ENCODE measurements at places on chromosomes 1 and 21. TPM values are rescaled to one million over a fixed set of nuclear protein-coding genes. Genes with fewer than 3 reads are reported as not detected.

NUF2 gene
- 0.65 TPM for total RNA-seq

GRCh38 chr1:205782627-205783432 lies 7.5 kb upstream of the RAB29 start:
- no peak for DNase-seq
- no peaks in the 10 kb centered on the region for H3K36me3 ChIP-seq

SAMD11 gene
- total RNA-seq: 16.6 TPM

PPIE gene
- total RNA-seq: 42.6 TPM

- H3K27me3 ChIP-seq: no peaks in the 10 kb centered on the region
- no peak for DNase-seq
- no peaks in the 10 kb centered on the region for H3K36me3 ChIP-seq
- no peak overlapping the region for H3K27ac ChIP-seq
- no peaks in the 10 kb centered on the region for H3K4me1 ChIP-seq
- no peak overlapping the region for H3K4me3 ChIP-seq
Measured at GRCh38 chr1:78237364-78237916, 191.7 kb downstream of the GIPC2 start.

GRCh38 chr21:38680401-38680800 lies 125.3 kb upstream of the ETS2 start:
- no peaks in the 10 kb centered on the region for H3K36me3 ChIP-seq
- no peak overlapping the region for H3K4me3 ChIP-seq
- H3K27me3 ChIP-seq: peaks cover 25% of the 10 kb centered on the region
- H3K27ac ChIP-seq: no peak overlapping the region

DNA sequence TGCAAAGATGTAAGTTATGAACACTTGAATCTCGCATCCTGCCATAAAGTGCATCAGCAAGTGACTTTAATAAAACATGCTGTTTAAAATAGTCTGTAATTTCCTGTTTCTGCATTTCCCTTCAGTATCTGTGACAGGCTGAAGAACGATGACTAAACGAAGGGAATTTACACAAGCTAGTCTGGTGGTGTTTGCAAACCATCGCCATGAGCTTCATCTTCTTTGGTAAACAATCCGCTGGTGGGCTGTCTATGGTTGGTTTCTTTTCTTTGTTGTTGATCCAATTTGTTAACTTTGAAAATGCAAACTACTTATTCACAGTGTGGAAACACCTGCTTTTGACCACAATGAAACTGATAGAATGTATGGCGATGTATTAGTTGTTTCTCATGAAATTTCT lies 13.9 kb downstream of the SERTAD4 start:
- H3K27me3 ChIP-seq: peaks cover 5% of the 10 kb centered on the region
- no peak for DNase-seq
- peaks cover 7% of the 10 kb centered on the region for H3K4me1 ChIP-seq
- no peak overlapping the region for H3K27ac ChIP-seq

GRCh38 chr1:51986718-51987117 lies 3.8 kb downstream of the RAB3B start:
- no peak overlapping the region for H3K27ac ChIP-seq
- no peak overlapping the region for H3K4me3 ChIP-seq
- no peaks in the 10 kb centered on the region for H3K4me1 ChIP-seq
- no peak for DNase-seq
- H3K27me3 ChIP-seq: peaks cover under 1% of the 10 kb centered on the region
- no peaks in the 10 kb centered on the region for H3K36me3 ChIP-seq

DNA sequence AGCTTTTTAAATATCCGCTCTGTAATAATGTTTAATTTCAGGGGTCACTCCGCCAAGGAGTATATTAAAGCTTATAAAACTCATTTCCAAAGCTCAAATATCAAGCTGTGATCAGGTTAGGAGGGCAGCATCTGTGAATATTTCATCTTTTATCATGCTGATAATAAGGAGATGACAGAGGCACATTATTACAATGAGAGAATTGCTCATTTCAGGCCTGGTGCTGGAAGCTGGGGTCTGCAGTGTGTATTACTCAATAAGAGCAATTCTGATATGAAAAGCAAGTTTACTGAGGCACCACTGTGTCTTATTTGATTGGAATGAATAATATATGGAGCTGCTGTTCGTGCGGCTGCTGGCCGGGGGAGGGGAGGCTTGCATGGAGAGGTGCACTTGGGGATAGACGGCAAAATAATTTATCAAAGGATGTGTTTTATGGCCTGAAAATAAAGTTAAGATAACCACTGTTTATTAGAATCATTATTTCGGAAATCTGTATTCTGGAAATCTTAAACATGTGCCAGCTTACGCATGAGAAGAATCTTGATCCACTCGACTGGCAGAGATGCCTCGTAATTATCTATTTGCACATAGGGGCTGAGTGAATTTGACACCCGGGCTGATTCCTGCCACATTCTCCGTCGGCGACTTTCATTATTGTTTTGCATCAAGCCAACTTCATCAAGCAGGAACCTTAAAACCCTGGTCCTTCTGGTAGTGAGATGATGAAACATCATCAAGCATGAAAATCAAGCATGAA lies 173.2 kb downstream of the RRAGC start:
- H3K36me3 ChIP-seq: no peaks in the 10 kb centered on the region
- no peaks in the 10 kb centered on the region for H3K4me1 ChIP-seq
- no peak overlapping the region for H3K27ac ChIP-seq
- no peak overlapping the region for H3K4me3 ChIP-seq

DNA sequence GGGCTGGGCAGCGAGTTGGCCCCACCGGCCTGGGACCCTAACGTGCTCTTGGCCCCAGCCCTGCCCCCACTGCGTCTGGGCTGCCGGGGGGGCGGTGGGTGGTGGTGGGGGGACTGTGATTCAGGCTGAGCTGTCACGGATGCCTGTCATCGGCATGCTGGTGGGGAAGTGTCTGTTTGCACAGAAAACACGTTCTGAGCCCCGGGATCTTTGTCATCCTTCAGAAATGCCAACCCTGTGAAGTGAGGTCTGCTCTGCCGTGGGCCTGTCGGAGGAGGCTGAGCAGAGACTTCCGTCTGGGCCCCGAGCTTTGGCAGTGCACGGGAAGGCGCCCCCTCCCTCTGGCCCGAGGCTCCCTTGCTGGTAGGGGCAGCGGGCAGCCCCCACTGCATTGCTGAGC lies 24.3 kb upstream of the PLCH2 start:
- no peak overlapping the region for H3K4me3 ChIP-seq
- no peaks in the 10 kb centered on the region for H3K36me3 ChIP-seq
- no peak for DNase-seq
- H3K27me3 ChIP-seq: peaks cover 21% of the 10 kb centered on the region
- H3K4me1 ChIP-seq: no peaks in the 10 kb centered on the region
- H3K27ac ChIP-seq: no peak overlapping the region

- DNase-seq: no peak
- no peaks in the 10 kb centered on the region for H3K36me3 ChIP-seq
- peaks cover 24% of the 10 kb centered on the region for H3K4me1 ChIP-seq
- H3K27me3 ChIP-seq: no peaks in the 10 kb centered on the region
- H3K4me3 ChIP-seq: no peak overlapping the region
- H3K27ac ChIP-seq: no peak overlapping the region
Measured at GRCh38 chr1:164664127-164664526, 105.1 kb downstream of the PBX1 start.
